ENCODE measurements at places on chromosomes 16 and 17. TPM values are rescaled to one million over a fixed set of nuclear protein-coding genes. Genes with fewer than 3 reads are reported as not detected.

Gene CD7
- total RNA-seq = 0.17 TPM

Gene IRX5
- total RNA-seq = 1.4 TPM

Gene CHRNE
- 0.12 TPM for total RNA-seq

Gene SLC2A4
- 0.39 TPM for total RNA-seq

Gene FGF11
- total RNA-seq = 1.0 TPM

Gene PERCC1
- total RNA-seq = not detected

Gene CACNB1
- total RNA-seq = 5.3 TPM

Gene NOS2
- 0.14 TPM for total RNA-seq

Gene CYGB
- total RNA-seq = 1.6 TPM

Gene TMEM94
- total RNA-seq = 41.9 TPM

Gene DNAH3
- 0.11 TPM for total RNA-seq

Gene APOBR
- total RNA-seq = 0.06 TPM

Gene SEBOX
- not detected for total RNA-seq

Gene FBXW10B
- 3.2 TPM for total RNA-seq

Gene TEKT5
- 0.17 TPM for total RNA-seq

Gene APPBP2
- 22.0 TPM for total RNA-seq

Gene HS3ST3A1
- 0.31 TPM for total RNA-seq

Gene HOXB13
- total RNA-seq = 2.2 TPM

Gene EFCAB5
- total RNA-seq = 0.38 TPM

Gene SOX15
- total RNA-seq = 0.26 TPM

Gene MPP2
- total RNA-seq = 1.1 TPM

Gene KRT28
- total RNA-seq = not detected

Gene CASKIN1
- total RNA-seq = 0.64 TPM

Gene AATF
- 108 TPM for total RNA-seq

Data from A549 treated with Hydrocortisone at 1 μM for 4 hours (cell line).